ENCODE measurements at places on chromosomes 1 and 21.

DNA sequence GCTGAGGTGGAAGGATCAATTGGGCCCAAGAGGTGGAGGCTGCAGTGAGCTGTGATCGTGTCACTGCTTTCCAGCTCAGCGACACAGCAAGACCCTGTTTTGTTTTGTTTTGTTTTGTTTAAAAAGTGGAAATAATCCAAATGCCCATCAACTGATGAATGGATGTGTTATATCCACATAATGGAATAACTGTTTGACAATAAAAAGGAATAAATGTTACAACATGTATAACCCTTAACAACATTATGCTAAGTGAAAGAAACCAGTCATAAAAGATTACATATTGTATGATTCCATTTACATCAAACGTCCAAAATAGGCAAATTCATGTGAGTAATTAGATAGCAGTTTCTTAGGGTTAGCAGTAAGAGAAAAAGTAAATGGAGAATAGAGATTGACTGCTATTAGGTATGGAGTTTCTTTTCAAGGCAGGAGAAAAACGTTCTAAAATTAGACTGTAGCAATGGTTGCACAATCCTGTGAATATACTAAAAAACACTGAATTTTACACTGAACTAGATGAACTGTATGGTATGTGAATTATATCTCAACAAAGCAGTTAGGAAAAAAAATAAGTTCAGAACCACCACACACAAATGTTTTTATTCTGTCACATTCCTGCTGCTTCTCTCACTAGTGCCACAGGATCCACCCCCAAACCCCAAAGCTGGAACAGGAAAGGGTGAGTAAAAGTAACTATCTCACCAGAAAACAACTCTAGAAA, 15.7 kb downstream of the FOXJ3 start:
- DNase-seq, result no peak

DNA sequence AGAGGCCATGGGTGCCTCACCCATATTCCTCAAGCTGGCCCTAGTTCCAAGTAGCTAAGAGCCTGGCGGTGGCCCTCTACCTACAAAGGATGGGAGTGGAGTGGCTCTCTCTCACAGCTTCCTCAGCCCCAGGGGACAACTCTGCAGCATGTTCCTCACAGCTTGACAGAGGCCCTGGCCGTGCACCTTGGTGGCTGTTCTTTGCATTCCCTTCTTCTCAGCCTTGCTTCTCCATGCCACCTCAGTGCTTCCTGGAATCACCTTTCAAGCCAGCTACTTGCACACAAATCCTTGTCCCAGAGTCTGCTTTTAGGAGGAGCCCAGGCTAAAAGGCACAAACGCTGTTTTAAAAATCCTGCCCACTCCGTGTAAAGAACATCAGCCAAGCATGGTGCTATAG, 69.0 kb upstream of the DIRAS3 start:
- DNase-seq, result no peak

DNA sequence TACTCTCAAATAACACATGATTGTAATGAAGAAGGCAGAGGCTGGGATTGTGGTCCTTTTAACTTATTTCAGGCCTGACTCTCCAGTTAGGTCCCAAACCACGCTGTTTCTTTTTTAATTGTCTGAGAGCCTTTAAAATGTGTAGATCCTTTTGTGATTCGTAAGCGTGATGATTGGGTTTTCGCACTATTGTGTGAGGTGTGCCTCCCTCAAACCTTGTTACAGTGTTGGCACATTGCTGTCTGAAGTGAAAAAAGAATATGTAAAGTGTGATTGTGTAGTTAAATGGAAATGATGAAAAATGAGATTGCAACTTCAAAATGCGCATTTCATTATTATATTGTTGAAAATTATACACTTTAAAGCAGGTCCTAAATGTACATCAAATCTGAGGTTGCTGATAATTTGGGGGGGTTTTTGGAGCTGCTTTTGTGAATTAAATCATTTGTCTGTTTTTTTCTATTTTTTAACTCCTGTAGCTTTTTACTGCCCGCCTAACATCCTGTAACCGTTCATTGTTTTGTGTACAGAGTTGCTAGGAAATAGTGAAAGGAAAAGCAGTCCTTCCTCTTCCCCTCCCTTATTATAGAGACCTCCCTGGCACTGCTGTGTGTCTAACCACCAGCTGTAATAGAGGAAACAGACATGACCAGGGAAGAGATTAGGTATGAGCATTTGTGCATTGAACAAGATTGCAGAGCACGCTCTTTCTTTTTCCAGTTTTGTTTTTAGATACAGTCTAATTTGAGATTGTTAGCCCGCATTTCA, 43.3 kb downstream of the IARS2 start:
- no peak for DNase-seq

GRCh38 chr1:39142401-39143060, 62.0 kb upstream of the MACF1 start:
- DNase-seq, result no peak

GRCh38 chr1:192158181-192158580, at the start of gene RGS18:
RGS18 (plus strand) TSS chr1:192158462; CDS start chr1:192158638, 176 bp downstream.
- DNase-seq, result no peak

- DNase-seq, result no peak
Observed at GRCh38 chr1:45820788-45821187, 17.4 kb downstream of the MAST2 start.

- DNase-seq, result no peak
Observed at GRCh38 chr1:1419363-1419812, 1.7 kb downstream of the ANKRD65 start.

DNA sequence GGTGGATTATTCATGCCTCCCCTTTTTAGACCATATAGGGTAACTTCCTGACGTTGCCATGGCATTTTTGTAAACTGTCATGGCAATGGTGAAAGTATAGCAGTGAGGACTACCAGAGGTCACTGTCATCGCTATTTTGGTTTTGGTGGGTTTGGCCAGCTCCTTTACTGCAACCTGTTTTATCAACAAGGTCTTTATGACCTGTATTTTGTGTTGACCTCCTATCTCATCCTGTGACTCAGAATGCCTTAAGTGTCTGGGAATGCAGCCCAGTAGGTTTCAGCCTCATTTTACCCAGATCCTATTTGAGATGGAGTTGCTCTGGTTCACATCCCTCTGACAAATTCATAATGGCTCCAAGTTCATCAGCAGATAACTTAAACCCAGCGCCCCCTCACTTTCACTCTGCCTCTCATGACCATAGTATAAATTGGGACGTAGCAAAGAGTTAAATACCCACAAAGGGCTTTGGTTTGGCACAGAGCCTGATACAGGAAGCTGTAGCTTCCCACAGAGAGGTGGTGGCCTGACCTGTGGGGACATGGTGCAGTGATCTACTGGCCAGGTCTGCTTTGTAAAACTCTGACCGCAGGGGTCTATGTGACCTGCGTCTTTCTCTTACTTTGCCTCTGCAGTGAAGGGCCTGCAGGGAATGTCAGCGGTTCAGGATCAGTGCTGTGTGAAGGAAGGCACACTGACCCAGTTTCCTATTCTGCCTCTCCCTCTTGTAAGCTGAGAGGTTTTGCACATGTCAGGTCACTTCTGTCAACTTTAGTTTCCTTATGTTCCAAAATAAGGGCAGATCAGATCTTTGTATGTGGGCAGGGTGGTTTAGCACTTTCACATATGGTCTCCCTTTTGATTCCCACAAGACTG, 78.1 kb upstream of the ZNF644 start:
- DNase-seq, result no peak

- DNase-seq, result peak; percentile 68
Observed at GRCh38 chr1:91754348-91754747, 131.6 kb downstream of the TGFBR3 start.

- DNase-seq, result no peak
Observed at GRCh38 chr21:45029298-45029947, 45.0 kb upstream of the ADARB1 start.

DNA sequence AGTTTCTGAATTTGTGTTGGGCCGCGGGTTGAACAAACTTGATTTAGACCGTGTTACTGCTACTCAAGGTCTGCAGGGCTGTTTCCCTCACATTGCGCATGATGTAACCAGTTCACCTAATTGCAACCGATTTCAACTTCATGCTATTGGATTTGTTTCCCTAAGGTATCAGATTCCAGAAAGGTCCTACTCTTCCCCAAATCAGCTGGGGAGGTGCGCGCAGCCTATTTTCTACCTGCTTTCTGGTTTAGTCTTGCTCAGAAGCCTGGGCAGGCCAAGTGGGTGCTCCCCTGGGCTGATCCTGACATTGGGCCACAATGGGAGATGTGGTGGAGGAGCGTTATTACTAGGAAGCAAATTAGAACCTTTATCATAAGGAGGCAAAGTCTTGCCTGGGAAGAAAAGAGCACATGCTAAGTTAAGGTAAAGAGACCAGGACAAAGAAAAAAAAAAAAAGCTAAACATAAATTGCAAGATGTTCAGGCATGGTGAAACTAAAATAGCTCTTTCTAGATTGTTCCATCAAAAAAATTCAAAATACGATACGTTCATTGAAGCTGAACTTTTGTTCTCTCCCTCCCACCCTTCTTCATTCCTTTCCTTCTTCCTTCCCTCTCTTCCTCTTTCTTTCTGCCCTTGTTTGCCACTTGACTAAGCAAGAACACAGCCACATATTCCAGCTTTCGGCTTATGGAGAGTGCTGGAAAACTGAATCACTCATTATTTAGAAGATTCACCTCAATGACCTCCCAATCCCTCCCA, 28.8 kb upstream of the TARBP1 start:
- no peak for DNase-seq

DNA sequence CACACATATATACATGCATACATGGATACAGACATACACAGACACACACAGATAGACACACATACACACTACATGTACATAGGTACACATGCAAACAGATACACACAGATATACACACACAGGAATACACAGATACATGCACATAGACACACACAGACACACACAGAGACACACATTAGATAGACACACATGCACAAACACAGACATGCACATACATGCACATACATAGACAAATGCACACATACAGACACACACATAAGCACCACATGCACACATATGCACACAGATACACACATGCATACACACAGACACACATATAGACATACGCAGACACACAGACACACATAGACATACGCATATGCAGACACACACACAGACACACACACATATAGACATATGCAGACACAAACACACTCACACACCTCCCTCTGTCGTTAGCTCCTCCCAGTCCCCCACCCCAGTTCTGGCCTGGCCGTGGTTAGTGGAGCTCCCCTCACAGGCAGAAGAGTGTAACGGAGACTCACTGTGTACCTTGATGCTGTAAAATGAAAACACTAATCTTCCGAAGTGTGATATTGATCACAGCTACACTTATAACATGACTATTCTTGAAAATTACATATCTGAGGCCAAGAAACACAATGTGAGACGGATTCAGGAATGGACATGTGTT, 7.6 kb downstream of the UBASH3A start:
- DNase-seq, result no peak

- peak; percentile 88 for DNase-seq
Observed at GRCh38 chr1:4652631-4653327, 1.6 kb upstream of the AJAP1 start.

- no peak for DNase-seq
Observed at GRCh38 chr1:92886886-92887419, 55.1 kb downstream of the RPL5 start.

DNA sequence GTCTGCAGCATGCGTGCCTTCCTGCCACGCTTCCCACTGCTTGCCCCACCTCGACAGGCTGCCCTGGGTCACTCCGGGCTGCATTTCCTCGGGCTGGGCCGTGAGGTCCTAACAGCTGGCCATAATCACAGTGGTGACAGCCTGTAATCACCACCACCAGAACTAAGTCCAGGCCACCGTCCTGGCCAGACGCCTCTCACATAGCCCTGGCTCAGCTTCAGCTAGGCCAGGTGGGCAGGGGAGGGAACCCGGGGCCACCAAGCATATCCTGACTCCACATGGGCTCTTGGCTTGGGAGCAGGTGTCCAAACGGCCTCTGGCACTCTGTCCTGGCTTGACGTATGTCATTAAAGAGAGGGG, 229.5 kb downstream of the TRABD2B start:
- DNase-seq, result no peak

DNA sequence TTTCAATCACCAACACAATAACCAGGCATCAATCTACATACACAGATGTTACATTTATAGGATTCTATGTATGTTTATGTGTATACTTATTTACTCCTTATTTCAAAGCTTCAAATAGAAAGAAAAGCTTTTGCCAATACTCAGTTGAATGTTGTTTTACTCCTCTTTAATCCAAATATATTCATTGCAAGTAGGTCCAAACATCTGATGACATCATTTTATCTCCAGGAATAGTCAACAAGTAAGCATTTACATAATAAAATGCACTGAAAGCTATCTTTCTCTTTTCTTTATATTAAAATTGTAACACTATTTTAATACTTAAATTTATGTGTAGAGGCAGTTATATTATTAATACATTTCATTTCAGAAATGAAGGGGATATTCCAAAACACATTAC, 380.5 kb downstream of the SMYD3 start:
- no peak for DNase-seq

- DNase-seq, result no peak
Observed at GRCh38 chr21:23982546-23982945, 1624.7 kb downstream of the MRPL39 start.

- DNase-seq, result no peak
Observed at GRCh38 chr1:47031585-47031984, 8.1 kb downstream of the CYP4X1 start.

DNA sequence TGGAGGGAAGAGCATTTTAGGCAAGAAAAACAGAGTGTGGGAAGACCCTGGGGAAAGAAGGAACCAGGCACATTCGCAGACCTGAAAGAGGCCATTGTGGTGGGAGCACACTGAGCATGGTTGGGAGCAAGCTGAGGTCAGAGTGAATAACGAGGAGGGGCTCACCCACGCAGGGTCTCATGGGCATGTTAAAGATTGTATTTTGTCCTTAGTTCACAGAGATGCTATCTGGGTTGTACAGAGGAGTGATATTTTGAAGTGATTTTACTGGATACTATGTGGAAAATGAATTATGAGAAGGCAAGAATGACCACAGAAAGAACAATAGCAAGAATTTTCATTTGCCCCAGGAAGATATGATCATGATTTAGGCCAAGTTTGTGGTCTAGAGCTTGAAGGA, 578.3 kb upstream of the NR5A2 start:
- no peak for DNase-seq

- no peak for DNase-seq
Observed at GRCh38 chr1:201893431-201893830, 4.7 kb downstream of the SHISA4 start.

DNA sequence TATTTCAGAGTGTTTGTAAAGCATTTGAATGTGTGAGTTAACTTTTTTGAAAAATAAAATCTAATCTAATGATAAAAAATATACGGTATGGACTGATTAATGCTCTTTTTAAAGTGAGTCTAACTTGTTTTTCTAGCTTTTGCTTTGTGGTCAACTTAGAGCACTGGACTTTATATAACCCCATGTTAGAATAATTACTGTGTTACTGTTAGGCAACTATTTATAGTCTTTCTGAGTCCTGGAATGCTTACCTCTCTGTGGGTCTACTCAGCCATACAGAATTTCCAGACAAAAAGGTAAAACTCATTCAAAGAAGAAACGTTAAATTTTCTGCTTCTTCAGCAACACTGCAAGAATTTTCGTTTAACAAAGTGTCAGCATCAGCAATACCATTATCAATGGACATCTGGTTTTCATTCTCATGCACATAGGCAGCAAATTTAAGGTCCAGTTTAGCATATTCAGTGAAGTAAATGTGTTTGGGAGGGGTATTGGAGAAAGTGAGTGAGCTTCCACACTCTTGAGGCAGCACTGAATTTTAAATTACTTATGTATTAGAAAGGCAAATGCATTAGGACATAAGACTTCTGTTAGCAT, 664.7 kb upstream of the NEGR1 start:
- no peak for DNase-seq
